LoVo (cell line): ENCODE measurements at places on chromosomes 4 and X.

GRCh38 chr4:38504396-38504715 lies 159.6 kb upstream of the KLF3 start:
- no peak for DNase-seq

- DNase-seq, result no peak
Measured at GRCh38 chr4:26388671-26389070, 67.9 kb downstream of the RBPJ start.

GRCh38 chr4:78320349-78320935 lies 231.1 kb upstream of the ANXA3 start:
- no peak for DNase-seq

- DNase-seq, result no peak
Measured at GRCh38 chr4:61716426-61716825, 516.3 kb downstream of the ADGRL3 start.

GRCh38 chr4:7547368-7548040 lies 112.8 kb upstream of the PSAPL1 start:
- DNase-seq, result no peak

DNA sequence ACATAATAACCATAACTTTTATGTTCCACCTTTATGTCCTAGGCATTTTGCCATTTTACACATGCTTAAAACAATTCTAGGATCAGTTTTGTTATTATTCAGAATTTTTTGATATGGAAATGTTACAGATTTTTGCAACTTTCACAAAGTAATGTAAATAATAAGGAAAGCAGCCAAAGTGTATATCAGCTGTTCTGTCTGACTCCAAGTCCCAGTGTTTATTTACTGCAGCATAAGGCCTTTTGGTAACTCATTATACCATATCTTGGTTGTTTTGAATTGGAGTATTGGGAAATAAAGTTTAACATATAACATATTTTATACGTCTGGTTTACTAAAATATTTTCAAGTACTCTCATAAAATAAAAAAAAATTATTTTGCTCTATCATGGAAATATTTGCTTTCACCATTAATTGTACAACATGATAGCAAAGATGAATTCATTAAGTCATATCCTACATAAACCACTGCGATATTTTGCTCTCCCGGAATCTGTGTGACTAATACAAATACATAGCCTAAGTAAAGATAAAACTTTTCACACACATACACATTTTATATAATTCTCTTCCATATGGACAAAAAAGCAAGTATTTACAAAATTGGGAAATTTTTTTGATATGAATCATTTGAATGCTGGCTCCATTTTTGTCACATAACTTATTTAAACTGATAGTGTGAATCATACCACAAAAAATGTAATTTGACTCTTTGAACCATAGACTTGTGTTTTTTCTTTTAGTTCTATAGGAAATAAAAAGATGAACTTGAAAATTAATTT lies 399.0 kb downstream of the PABPC4L start:
- no peak for DNase-seq

- DNase-seq, result no peak
Measured at GRCh38 chrX:20260885-20261284, 5.8 kb downstream of the RPS6KA3 start.

DNA sequence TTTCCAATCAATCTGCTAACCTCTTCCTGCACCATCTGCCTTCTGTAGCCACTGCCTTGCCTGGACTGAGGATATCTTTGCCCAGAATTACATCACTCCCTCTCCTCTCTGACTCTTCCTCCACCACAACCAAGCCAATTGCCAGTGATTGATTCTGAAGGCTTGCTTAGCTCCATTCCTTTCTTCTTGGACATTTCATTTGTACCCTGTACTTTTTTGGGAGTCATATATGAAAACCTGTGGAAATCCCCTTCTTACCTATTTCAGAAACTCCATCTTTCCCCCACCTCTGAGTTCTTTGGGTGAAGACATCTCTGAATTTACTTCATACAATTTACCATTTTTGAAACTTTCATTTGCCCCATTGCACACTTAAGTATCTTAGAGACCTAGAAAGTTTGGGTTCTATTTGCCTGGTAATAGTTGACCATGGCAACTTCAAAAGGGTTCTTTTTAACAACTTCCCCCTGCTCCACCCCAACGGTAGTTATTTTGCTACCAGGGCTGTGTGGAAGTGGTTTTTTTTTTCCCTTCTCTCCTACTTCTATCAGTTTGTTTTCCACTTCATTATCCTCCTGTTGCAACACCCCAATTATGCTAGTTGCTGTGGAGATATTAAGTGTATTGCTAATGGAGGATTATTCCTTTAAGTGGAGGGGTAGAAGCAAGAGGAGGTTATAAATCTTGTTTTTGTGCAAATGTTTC lies 14.3 kb downstream of the SGMS2 start:
- DNase-seq, result no peak

GRCh38 chr4:15151033-15151432 lies 148.8 kb downstream of the CPEB2 start:
- no peak for DNase-seq

- DNase-seq, result no peak
Measured at GRCh38 chrX:94744786-94745185, 1070.8 kb downstream of the FAM133A start.

GRCh38 chrX:139889760-139890159 lies 43.1 kb downstream of the ATP11C start:
- DNase-seq, result no peak

- DNase-seq, result peak; percentile 50
Measured at GRCh38 chr4:3291969-3292570, 751 bp upstream of the RGS12 start.

GRCh38 chr4:80446664-80447063 lies 111.1 kb downstream of the CFAP299 start:
- no peak for DNase-seq

DNA sequence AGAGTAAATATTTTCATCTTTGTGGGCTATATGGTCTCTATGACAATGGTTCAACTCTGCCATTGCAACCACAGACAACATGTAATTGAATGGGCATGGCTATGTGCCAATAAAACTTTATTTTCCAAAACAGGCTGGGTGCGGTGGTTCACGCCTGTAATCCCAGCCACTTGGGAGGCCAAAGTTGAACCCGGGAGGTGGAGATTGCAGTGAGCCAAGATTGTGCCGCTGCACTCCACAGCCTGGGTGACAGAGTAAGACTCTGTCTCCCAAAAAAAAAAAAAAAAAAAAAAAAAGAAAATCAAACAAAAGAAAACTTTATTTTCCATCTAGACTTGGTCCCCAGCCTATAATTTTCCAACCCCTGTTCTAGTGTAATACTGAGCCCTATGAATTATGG lies 38.4 kb upstream of the LAS1L start:
- no peak for DNase-seq

- no peak for DNase-seq
Measured at GRCh38 chrX:55754861-55755294, 37.3 kb downstream of the RRAGB start.

- DNase-seq, result no peak
Measured at GRCh38 chrX:128464116-128464515, 411.9 kb upstream of the ACTRT1 start.

GRCh38 chr4:177960566-177960965 lies 518.3 kb upstream of the AGA start:
- no peak for DNase-seq

DNA sequence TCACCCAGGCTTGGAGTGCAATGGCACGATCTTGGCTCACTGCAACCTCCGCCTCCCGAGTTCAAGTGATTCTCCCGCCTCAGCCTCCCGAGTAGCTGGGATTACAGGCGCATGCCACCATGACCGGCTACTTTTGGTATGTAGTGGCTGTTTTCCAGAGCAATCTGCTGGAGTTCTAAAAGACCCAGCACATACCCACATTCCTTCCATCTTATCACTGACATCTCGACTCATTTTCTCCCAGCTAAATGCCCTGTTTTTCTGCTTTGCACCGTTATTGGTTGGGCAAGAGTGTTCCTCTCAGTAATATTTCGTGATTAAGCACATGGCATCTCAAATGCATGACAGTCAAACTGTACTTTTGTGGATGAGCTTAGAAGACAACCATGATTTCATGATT lies 53.7 kb downstream of the PRKX start:
- no peak for DNase-seq

GRCh38 chrX:136387951-136388502 lies 87.3 kb downstream of the ADGRG4 start:
- DNase-seq, result no peak

- no peak for DNase-seq
Measured at GRCh38 chr4:90330546-90330945, 203.4 kb downstream of the CCSER1 start.

GRCh38 chrX:66728818-66729271 lies 90.0 kb upstream of the EDA2R start:
- DNase-seq, result peak; percentile 41

DNA sequence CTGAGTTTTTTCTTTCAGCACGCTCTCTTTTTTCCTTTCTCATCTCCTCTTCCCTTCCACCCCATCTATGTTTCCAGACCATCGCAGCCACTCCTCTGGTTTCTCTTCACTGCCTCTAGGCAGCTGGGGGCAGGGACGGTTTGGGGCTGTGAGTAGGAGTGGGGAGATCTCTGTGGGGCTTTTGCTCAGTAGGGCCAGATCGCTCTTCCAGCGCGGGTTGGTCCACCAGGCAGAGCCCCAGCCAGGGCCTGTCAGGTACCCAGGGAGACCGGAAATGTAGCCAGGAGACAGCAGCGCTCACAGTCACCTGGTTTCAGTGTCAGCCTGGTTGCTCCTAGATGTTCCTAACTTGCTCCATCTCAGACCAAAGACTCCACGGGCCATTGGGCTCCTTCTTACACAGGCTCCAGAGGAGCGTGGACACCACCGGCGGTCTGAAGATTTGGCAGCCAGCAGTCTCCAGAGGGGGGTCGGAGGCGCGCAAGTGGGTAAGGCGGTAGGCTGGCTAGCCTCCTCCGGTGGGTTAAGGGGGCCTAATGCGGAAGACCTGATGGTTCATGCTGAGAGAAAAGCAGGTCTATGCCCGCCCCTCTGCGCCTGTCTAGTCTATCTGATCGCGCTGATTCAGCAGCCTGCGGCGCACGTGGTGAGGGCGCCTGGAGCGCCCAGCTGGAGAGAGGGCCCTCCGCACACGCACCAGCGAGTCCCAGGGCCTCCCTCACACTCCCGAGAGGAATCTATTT lies 1.8 kb downstream of the FGF5 start:
- DNase-seq, result no peak

- DNase-seq, result peak; percentile 88
Measured at GRCh38 chrX:153971450-153972367, at the start of gene HCFC1. HCFC1 (minus strand) TSS chrX:153971818; CDS start chrX:153970840, 978 bp downstream.

GRCh38 chr4:187270154-187270553 lies 546.5 kb upstream of the FAT1 start:
- DNase-seq, result no peak

DNA sequence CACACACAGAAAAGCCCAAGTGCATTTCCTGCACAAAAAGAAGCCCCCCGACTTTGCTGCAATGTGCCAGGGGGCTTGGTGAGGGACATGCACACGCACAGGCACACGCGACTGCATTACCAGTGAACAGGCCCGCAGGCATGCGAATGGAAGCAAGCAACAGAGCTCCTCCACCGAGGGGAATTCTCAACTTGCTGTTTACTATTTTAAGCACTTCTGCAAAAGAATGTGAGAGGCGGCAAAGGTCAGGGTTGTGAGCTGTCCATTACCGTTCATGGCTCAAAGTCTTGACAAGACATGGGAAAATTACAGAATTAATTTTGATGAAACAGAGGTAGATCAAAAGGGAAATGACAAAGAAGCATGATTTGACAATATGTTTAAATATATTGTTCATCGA lies 342.5 kb upstream of the NOCT start:
- DNase-seq, result no peak

DNA sequence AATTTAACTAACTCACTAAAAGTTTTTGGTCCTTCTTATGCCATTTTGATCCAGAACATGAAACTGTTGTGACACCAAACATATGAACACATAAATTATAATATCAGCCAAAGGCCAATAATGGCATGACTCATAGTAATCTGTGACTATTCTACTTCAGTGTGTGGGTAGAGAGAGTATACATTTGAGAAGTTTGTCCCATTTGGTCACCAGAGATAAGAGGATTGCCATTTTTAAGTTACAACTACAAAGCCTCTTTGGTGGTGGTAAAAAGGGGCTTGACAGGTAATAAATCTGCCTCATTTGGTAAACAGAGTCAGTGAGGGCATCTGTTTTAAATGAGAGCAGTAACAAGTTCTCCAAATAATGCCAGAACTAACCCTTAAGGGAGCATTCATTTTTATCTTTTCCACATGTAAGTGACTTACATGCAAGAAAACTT lies 117.9 kb downstream of the TBC1D19 start:
- DNase-seq, result no peak

DNA sequence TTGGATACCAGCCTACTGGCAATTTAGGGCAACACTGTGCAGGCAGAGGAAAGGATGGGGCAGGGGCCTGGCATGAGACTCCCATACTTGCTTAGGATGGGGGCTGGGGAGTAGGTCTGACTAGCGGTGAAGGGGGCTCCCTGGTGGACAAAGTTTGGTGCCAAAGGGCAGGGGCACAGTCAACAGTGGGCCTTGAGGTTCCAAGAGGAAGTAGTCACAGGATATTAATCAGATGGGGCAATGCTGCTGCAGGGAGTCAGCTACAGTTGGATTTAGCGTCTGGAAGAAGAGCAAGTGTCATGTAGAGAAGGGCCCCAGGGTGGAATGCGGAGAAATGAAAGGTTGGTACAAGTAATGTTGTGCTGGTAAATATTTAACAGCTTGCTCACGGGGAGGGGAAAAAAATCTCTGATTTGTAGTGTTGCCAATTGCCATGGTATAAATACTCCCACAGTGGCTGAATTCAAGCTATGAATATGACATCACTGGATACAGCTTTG lies 139.4 kb downstream of the PJA1 start:
- peak; percentile 12 for DNase-seq

GRCh38 chrX:118189628-118190027 lies 73.0 kb upstream of the KLHL13 start:
- no peak for DNase-seq

- DNase-seq, result no peak
Measured at GRCh38 chrX:118016422-118016821, 100.2 kb downstream of the KLHL13 start.

DNA sequence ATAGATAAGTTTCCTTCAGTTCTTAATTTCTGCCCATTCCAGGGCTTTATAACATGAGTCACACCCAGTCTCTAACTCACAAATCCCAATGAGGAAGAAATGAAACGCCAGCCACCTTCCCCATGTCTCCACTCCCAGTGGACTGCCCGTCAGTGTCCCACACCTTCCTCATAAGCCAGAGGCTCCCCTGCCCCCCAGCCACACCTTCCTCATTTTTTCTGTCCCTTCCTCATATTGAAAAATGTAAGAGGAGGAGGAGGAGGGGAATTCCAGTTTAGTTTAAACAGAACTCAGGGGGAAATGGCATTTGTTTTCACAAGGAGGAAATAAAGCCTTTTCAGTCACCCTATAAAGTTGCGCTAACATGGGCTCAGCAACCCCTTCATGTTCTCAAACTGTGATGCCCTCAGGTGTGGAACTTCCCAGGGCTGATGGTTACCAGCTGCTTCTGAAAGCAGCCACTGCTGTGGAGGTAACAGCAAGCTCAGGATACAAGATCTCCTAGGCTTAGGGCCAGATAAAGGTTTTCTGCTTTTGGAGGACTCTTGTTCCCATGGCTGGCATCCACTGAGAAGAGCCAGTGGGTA lies 97.8 kb downstream of the PARM1 start:
- DNase-seq, result peak; percentile 19
